H4 (cell line): ENCODE measurements at places on chromosomes 11 and 22. TPM values are rescaled to one million over a fixed set of nuclear protein-coding genes. Genes with fewer than 3 reads are reported as not detected.

- no peak for DNase-seq
These were observed 561.0 kb downstream of the SOX6 start for GRCh38 chr11:15795378-15795777.

- no peak for DNase-seq
These were observed 78.4 kb downstream of the XRRA1 start for GRCh38 chr11:74870485-74870884.

DNA sequence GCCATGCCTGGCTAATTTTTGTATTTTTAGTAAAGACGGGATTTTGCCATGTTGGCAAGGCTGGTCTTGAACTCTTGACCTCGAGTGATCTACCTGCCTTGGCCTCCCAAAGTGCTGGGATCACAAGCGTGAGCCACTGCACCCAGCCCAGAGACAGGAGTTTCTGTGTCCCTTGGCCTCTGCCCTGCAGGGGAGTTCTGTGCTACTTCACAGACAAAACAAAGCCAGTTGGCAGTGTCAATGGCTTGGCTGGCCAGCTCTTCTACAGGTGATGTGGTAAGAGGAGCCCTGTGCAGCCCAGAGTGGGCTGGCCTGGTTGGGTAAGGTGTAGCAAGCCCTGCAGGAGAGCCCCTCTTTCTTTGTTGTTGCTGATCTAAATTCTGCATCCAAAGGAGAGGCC is 60.5 kb upstream of the SHISAL1 start:
- no peak for DNase-seq

DNA sequence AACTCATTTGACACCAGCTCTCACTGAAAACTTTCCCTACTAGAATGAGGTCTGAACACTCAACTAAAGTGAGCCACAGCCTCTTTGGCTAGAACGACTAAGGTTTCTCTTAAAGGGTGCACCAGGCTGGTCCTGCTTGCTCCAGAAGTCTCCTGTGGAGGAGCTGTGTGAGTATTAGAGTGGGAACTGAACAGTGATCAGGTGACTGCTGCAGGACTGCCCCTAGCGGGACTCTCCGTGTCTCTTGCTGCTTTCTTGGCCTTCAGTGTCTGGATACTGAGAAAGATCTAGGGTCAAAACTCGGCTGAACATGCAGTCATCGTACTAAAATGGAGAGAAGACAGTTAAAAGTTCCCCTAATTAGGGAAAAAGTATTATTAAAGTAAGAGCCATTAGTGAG is 34.6 kb downstream of the FAM118A start:
- no peak for DNase-seq

The OTOG gene
- not detected in 2 replicates for total RNA-seq

The PATE4 gene
- not detected in 2 replicates for total RNA-seq

The ANO9 gene
- not detected in 2 replicates for total RNA-seq
